CD8-positive, alpha-beta T cell (primary cell): ENCODE measurements at places on chromosomes 5 and 9.

DNA sequence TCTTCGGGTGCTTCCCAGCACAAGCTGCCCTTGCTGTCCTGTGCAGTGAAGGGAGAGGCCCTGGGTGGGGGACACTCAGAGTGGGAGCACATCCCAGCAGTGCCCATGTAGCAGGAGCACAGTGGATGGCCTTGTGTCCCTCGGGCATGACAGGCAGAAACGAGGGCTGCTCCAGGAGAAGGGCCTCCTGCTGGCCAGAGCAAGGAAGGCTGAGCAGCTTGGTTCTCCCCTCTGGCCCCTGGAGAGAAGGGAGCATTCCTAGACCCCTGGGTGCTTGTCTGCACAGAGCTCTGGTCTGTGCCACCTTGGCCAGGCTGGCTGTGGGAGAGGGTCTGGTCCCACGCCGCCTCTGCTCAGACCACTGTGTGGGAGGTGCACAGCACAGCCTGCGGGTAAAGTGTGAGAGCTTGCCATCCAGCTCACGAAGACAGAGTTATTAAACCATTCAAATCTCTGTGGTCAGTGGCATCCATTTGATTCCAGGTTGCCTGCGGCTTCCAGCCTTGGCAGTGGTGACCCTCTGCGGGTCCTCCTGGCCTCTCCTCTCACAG lies 18.3 kb downstream of the FBXW5 start:
- no peak for DNase-seq

GRCh38 chr9:129493002-129493705 lies 127.7 kb downstream of the C9orf50 start:
- DNase-seq = no peak

DNA sequence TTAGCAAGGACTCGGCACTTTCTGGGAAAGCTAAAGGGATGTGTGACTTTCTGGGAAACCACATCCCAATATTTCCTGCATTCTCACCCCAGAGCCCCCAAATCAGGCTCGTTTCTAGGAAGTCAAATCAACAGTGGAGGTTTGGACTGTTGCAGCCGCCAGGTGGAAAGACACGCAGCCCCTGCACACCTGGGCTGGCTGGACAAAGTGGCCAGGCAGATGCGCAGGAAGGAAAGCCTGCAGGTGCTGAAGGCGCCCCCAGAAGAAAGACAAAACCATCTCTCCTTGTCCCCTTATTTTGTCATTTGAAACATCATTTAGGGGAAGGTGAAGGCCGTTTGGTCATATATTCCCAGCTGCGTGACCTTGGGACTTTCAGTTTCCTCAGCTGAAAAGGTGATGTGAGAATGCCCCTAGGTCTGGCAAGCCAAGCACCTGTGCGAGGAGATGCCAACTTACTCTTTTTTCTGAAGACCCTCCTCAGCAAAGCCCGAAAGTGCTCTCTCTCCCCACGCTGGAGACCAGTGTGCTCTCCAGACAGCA lies 97.9 kb upstream of the CPEB4 start:
- DNase-seq = no peak

DNA sequence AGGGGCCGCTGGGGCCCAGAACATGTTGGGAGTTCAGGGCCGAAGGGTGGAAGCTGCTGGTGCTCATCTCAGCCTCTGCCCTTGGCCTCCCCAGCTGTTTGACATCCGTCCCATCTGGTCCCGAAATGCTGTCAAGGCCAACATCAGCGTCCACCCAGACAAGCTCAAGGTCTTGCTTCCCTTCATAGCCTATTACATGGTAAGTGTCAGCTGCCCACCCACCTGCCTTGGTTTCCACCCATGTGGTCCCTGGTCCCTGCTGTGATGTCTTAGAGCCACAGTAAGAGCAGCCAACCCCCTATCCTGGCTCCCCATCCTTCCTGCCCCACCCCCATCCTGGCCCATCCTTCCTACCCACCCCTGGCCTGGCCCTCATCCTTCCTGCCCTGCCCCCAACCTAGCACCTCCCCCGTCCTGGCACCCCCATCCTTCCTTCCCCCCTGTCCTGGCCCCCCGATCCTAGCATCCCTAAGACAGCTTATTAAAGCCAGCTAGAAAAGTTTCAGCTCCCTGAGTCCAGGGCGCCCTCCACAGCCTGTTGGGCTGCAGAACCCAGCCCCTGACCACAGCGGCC lies 9.7 kb upstream of the CEL start:
- no peak for DNase-seq

DNA sequence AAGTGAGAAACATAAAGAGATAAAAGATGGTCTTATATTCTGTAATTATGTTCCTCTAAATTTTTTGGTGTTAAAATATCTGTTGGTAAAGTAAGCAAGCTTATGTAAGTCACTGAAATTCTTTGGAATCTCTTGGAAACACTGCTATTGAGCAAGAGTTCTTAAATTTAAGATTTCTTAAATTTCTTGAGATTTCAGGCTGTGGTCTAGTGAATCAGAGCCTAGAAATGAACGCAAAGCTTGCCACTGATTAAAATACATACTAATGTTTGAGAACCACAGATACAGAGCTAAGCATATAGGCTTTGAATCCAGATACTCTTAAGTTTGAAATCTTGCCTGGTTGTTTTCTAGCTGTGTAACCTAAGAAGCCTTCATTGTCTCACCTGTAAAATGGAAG lies 133.4 kb downstream of the TRPM3 start:
- DNase-seq = no peak

DNA sequence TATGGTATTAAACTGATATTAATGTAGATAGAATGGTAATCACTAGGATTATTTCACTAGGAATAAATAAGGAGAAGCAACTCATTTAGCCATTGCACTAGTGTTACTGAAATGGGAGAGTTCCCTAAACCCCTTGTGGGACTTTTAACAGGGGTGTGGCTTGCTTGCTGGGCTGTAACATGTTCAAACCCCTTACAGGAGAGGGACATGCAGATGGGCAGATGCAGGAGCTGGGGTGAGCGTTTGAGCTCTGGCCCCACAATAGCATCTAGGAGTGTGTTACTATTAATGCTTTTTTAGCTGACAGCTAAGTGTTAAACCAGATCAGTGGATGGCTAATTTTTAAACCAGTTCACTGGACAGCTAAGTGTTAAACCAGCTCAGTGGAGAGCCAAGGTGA lies 89.3 kb upstream of the ST8SIA4 start:
- DNase-seq = no peak

DNA sequence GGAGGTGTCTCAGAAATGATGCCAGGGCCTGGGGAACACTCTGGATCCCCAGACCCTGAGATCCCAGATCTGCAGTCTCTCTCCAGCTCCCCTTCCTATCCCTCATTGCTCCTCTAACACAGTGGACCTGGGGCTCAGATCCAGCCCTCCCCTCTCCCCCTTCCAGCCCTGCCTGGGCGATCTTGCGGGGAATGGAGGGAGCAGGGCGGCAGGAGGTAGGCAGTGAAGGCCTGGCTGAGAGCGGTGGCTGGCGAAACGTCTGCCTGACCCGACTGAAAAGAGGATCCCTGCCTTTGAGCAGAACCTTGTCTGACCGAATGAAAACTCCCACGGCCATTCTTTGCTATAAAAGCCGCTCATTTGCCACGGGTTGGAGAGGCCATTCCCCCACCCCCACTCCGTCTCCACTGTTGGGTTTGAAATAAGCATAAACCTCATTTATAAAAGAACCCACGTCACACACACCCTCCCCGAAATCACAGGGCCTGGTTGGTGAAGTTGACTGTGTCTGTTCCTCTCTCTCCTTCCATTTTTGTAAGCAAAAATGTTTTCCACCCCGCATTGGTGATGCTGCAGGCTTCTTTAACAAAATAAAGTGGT lies 8.8 kb downstream of the MSX2 start:
- DNase-seq = no peak

- DNase-seq = no peak
Measured at GRCh38 chr9:97480174-97480573, 21.3 kb upstream of the TMOD1 start.

DNA sequence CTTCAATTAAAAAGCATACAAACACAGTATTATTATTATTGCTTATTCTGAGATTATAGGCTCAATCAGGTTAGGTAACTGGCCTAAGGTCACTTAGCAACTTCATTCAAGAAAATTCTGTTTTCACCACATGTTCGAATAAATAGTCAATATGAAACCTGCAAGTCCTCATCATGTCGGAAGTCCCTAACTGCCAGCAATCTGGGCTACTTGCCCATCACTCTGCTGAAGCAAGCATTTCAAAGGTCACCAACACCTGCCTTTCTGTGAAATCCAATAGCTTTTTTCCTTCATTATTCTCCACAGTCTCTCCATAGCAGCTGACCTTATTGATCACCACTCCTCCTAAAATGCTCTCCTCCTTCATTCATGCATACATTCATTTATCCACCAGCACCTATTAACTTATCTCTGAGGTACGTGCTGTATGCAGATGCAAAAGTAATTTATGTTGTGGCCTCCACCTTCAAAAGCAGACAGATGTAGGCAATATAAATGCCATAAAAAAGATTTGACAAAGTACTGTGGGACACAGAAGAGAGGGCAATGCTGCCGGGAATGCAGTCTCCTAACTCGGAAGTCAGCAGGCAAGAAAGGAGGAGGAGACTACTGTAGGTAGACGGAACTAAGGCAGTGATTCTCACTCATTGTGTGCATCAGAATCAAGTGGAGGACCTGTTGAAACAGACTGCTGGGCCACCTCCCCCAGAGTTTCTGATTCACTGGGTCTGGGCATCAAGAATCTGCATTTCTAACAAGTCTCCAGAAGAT lies 310.9 kb downstream of the BNC2 start:
- no peak for DNase-seq

- DNase-seq = no peak
Measured at GRCh38 chr5:37738865-37739488, 100.9 kb downstream of the GDNF start.

- DNase-seq = no peak
Measured at GRCh38 chr9:9612270-9612669, 1000.5 kb downstream of the PTPRD start.

DNA sequence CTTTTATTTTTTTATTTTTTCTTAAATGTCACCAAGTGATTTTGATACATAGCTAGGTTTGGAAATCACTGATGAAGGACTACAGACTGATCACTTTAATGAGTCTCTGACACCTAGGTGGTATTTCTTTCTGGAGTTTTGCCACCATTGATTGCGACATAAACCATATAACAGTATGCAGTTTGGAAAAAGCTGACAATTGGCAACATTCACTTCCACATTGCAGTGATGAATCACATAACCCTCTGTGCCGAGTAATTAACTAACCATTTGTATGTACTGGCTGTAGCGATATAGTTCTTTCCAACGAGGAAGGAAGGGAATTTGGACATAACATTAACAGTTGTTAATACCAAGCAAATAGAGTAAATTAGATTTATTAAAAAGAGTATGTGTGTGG lies 222.9 kb upstream of the EFNA5 start:
- no peak for DNase-seq

- DNase-seq = no peak
Measured at GRCh38 chr5:140694276-140694675, 3.0 kb downstream of the HARS2 start.

GRCh38 chr5:175655411-175655810 lies 2.5 kb upstream of the HRH2 start:
- DNase-seq = no peak

- no peak for DNase-seq
Measured at GRCh38 chr9:93154293-93154903, 20.3 kb upstream of the NINJ1 start.

- DNase-seq = no peak
Measured at GRCh38 chr9:33041432-33042188, 16.5 kb downstream of the DNAJA1 start.

GRCh38 chr5:160492565-160492964 lies 70.9 kb downstream of the PTTG1 start:
- DNase-seq = no peak

- DNase-seq = peak; percentile 64
Measured at GRCh38 chr9:3240656-3241268, 285.0 kb downstream of the RFX3 start.
